ENCODE measurements at places on chromosomes 7 and 10. TPM values are rescaled to one million over a fixed set of nuclear protein-coding genes. Genes with fewer than 3 reads are reported as not detected.

DNA sequence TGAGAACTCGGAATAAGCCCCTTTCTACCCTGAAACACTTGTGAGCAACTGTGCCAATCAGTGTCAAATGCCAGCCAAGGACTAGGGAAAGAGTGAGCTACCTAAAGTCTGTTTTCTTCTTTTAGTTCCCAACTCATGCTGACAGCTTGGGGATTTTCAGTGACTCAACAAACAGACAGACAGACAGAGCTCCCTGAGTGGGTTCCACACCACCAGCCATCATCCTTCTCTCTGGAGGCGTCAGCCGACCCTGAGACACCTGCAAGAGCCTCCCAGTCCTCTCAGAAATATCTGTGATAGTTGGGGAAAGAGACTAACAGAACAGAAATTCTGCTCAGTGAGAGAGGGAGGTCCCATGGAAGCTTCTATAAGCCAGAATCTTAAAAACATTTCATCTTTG is 49.5 kb downstream of the GATA3 start:
- no peak for DNase-seq

- no peak for DNase-seq
These were observed 74.8 kb downstream of the HIPK2 start for GRCh38 chr7:139702811-139703486.

DNA sequence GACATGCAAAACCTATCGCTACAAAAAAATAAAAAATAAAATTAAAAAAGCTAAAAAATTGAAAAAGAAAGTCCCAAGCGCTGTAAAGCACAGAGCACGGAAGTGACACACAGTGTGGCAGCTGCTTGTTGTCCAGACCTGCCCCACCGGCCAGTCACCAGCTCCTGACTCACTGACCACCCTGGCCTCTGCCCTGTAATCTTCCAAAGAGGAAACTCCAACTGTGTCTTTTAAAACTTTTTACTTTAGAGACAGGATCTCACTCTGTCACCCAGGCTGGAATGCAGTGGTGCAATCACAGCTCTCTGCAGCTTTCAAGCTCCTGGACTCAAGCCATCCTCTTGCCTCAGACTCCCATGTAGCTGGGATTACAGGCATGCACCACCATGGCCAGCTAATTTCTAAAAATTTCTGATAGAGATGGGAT is 23.6 kb downstream of the GNA12 start:
- DNase-seq, result peak; percentile 98

DNA sequence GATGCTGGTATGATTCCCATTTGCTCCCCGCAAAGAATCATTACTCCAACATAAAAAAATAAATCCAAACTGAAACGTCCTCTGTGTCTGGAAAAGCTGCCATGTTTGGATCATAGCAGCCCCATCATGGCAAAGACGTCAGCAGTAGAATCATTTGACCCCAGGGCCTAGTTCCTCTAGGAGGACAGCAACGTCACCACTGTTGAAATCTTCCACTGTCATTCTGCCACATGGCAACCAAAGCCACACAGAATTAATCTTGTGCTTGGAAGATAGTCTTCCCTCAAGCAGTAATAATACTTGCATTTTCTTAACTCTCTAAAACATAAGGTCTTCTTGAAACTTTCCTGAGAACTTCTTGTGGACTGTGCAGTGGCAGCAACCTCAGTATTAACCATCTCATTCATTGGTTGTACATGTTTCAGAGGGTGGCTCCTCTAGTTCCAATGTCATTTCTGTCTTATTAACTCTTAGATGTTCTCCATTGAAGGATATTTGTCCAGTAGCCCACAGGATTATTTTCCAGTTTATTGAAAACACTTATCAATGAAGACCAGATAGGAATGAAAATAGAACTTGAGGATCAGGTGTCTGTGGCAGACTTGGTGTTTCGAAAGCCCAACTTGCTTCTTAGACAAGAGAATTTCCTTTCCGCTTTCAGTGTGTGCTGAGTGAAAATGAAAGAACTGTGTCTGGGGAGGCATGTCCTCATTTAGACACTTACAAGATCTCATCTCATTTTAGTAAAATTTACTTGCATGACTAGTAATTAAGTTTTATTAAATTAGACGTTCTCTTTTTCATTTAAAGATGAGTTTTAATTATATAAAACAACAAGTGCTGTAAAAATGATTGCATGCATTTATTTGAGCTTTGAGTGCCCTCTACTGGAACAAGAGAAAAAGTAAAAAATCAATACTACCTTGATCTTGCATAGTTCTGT is 28.9 kb upstream of the INHBA start:
- no peak for DNase-seq

DNA sequence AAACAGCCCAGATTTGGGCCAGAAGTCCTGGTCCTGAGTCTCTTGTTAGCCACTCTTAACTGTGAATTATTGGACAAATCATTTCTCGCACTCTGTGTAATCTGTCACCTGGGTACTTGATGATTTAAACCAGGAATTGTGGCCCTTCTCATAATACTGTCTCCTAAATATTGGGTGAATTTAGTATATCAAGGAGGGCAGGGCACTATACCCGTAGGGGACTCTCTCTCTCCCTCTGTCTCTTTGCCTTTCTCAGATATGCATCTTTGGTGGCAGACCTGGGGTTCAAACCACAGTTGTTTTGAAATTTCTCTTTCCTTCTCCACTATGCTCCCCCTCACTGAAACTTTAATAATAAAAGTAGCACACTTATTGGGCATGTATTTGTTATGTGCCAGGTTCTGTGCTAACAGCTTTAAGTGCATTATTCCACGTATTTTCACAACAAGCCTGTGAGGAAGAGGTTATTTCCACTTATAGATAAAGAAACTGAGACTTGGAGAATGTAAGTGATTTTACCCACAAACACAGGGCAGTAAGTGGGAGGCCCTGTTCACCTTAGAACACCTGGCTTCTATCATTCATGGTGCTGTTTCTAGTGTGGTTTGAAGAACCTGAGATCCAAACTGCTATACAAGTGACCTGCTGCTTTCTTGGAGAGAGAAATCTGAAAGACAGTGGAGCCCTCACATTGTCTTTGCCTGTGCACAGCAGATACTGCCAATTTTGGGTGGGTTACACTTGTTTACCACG is 11.8 kb downstream of the FAS start:
- no peak for DNase-seq

Gene GPR15LG
- total RNA-seq, result not detected
